ENCODE measurements at places on chromosomes 11 and 22. TPM values are rescaled to one million over a fixed set of nuclear protein-coding genes. Genes with fewer than 3 reads are reported as not detected.

DNA sequence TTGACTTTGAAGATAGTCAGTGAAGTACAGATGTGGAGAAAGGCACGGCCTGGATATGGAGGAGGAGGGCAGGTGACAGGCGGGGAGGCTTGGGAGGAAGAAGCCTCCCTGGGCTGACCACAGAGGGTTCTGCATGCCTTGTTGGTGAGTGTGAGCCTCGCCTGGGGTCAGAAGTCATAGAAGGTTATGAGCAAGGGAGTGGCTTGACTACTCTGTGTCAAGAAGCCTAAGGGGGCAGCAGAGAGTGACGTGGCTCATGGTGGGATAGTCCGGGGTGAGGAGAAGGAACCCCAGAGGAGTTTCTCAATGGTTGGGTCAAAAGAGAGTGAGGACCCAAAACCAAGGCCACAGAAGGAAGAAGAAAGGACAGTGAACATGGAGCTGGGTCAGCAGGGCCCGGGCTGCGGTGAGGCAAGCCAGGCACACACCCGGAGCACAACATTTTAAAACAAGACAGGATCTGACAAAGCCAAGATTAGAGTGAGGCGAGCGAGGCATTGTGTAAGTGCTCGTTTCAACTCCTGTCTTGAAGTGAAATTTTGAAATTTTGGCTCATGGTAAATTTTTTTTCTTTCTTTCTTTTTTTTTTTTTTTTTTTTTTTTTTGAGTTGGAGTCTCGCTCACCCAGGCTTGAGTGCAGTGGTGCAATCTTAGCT is 31.9 kb downstream of the PDGFB start:
- DNase-seq: peak; percentile 57

GRCh38 chr11:1088927-1089737 is 14.5 kb downstream of the MUC2 start:
- DNase-seq: no peak

DNA sequence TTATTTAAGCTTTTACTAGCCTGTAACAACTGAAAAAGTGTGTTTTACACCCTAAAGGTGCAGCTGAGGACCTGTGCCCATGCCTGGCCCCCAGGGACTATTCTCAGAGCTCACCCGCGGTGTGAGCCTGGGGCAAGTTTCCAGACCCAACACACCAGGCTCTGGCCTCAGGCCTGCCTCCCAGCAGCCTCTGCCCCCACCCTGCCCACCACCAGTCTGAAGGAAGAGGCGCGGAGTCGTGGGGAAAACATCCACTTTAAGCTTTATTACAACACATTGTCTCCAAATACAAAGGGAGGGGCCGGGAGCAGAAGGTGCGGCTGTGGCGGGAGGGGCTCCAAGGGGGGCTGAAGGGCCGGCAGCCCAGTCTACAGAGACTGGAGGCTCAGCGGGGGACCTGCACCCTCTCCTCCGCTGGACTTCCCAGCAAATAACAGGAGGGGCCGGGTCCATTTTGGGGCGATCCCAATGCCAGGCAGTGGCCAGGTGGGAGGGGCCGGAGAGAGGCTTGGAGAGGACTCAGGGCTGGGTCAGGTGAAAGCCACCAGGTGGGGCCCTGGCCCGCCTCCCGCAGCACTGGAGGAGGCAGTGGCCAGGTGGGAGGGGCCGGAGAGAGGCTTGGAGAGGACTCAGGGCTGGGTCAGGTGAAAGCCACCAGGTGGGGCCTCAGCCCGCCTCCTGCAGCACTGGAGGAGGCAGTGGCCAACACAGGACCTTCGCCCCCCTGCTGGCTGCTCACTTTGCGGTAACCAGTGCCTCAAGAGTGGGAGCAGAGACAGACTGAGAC is 18.1 kb downstream of the DUSP8 start:
- DNase-seq: no peak

DNA sequence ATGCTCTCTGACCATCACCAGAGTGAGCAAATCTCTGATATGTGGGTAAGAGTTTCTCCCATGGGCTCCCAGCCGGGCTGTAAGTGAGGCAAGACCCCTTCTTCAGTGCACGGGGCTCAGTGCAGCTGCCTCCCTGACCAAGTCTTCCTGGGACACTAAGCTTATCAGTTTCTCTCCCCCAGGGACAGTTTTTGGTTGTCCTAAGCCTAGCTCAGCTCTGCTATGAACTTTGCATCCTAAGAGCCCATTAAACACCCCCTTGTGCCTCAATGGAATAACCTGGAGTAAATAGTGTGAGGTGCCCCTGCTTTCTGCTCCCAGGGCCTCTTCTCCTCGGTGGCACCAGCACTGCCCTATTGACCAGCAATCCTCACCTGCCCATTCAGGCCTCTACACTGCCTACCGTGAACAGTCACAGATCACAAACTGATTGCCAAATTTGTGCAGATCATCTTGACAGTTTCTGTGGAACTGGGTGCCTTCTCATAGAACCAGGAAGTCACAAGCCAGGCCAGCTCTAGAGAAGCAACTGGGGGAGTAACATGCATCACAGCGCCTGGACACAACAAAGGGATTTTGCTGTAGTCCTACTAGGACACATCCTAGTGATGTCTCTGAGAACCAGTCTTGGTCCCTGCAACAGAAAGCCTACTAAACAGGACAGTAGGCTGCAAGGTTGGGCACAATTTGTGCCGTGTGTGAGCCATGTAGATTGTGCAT is 19.5 kb upstream of the IGLL5 start:
- no peak for DNase-seq

- no peak for DNase-seq
These were observed 13.2 kb downstream of the TKFC start for GRCh38 chr11:61345954-61346843.

DNA sequence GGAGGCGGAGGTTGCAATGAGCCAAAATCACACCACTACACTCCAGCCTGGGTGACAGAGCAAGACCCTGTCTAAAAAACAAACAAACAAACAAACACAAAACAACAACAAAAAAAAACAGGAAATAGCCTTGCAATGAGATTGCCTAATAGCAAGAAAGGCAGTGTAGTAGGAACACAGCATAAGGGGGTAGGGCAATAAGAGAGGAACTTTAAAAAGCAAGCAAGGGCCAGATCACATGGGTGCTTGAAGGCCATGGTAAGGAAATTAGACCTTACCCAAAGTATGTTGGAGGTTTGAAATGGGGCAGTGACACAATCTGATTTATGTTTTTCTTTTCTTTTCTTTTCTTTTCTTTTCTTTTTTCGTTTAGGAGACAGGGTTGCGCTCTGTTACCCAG is 34.7 kb upstream of the NRIP3 start:
- DNase-seq: no peak

DNA sequence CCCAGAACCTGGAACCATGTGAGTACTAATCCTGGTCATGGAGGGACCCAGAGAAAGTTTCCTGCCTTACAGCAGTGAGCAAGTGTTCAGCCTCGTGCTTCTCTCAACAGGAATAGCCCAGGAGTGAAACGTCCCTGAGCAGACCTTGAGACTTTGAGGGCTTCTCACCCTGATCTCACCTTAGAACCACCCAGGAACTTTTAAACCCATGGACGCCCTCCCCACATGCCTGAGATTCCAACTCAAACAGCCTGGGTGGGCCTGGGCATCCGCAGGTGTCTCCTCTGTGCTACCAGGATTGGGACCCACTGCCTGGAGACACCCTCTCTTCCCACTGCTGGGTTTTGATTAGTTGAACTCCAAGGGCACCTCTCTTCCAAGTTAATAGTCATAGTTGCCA is 297.2 kb downstream of the NTM start:
- no peak for DNase-seq

- peak; percentile 79 for DNase-seq
These were observed 11.0 kb upstream of the PLAAT2 start for GRCh38 chr11:63573881-63574855.

- peak; percentile 22 for DNase-seq
These were observed 105.0 kb upstream of the SESN3 start for GRCh38 chr11:95335989-95336388.

GRCh38 chr22:43404673-43405385 is 7.0 kb upstream of the MPPED1 start:
- DNase-seq: no peak

The FSHB gene
- total RNA-seq: not detected

The TEX12 gene
- not detected for total RNA-seq

The BLID gene
- total RNA-seq: 0.34 TPM

Data from Daoy (cell line).